ENCODE measurements at places on chromosomes 7 and 10.

DNA sequence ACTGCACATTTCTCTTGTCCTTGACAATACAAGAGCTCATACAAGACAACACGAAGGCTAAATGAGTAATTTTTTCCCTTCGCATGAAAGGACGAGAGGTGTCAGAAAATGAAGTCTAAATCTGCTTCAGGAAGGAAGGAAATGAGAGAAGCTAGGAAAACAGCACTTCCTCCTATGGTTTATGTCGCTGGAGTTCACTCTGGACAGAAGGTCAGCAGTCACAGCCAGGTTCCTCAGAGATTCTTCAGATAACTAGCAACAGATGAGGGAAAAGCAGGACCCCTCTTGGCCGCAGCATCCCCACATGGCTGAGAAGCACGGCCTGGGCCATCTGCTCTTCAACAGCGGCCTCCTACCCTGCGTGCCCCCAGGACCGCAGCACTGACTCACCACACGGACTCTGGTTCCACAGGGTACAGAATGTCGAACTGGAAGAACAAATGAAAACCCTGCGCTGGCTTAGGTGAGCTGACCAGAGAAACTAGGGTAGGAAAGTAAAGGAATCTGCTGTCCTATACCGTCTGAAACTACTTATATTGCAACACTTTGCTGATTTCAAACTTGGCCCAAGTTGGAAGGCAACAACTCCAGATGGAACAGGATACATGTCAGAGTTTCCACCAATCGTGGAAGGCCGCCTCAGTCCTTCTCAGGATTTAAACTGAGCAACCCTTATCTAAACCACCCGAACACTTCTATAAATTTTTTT is 26.3 kb downstream of the DNMBP start:
- no peaks in the 10 kb centered on the region for H3K36me3 ChIP-seq
- peaks cover 5% of the 10 kb centered on the region for H3K4me1 ChIP-seq
- H3K27ac ChIP-seq = no peak overlapping the region
- no peak for DNase-seq
- no peaks in the 10 kb centered on the region for H3K27me3 ChIP-seq

- H3K4me3 ChIP-seq = no peak overlapping the region
- H3K27me3 ChIP-seq = peaks cover 19% of the 10 kb centered on the region
- H3K27ac ChIP-seq = no peak overlapping the region
- no peaks in the 10 kb centered on the region for H3K4me1 ChIP-seq
- H3K36me3 ChIP-seq = no peaks in the 10 kb centered on the region
- DNase-seq = no peak
Measured at GRCh38 chr10:80690434-80690833, 152.7 kb downstream of the SH2D4B start.

- H3K4me3 ChIP-seq = no peak overlapping the region
- H3K36me3 ChIP-seq = no peaks in the 10 kb centered on the region
- no peak overlapping the region for H3K27ac ChIP-seq
- H3K4me1 ChIP-seq = no peaks in the 10 kb centered on the region
- no peak for DNase-seq
Measured at GRCh38 chr7:34751725-34752643, 94.0 kb downstream of the NPSR1 start.

DNA sequence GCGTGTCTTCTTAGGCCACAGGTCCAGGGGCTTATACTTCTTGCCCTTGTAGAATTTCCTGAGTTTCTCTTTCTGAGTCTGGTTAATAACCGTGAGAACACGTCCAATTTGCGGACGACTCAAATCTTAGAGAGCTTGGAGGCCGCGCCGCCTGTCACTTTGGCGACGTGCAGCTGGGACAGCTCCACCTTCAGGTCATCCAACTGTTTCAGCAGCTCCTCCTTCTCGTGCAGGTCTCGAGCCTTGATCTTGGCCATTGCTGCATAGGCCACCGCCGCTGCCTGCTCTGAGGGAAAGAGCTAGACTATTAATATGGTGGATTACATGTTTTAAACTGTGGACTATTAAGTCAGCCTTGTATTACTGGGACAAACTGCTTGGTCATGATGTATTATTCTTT is 26.9 kb downstream of the EVX1 start:
- peaks cover 3% of the 10 kb centered on the region for H3K27me3 ChIP-seq
- no peak overlapping the region for H3K27ac ChIP-seq
- no peak for DNase-seq
- no peaks in the 10 kb centered on the region for H3K4me1 ChIP-seq
- H3K36me3 ChIP-seq = no peaks in the 10 kb centered on the region

GRCh38 chr7:158299607-158300006 is 288.0 kb downstream of the PTPRN2 start:
- no peak overlapping the region for H3K4me3 ChIP-seq
- H3K27me3 ChIP-seq = no peaks in the 10 kb centered on the region
- H3K36me3 ChIP-seq = no peaks in the 10 kb centered on the region
- no peaks in the 10 kb centered on the region for H3K4me1 ChIP-seq
- no peak for DNase-seq

DNA sequence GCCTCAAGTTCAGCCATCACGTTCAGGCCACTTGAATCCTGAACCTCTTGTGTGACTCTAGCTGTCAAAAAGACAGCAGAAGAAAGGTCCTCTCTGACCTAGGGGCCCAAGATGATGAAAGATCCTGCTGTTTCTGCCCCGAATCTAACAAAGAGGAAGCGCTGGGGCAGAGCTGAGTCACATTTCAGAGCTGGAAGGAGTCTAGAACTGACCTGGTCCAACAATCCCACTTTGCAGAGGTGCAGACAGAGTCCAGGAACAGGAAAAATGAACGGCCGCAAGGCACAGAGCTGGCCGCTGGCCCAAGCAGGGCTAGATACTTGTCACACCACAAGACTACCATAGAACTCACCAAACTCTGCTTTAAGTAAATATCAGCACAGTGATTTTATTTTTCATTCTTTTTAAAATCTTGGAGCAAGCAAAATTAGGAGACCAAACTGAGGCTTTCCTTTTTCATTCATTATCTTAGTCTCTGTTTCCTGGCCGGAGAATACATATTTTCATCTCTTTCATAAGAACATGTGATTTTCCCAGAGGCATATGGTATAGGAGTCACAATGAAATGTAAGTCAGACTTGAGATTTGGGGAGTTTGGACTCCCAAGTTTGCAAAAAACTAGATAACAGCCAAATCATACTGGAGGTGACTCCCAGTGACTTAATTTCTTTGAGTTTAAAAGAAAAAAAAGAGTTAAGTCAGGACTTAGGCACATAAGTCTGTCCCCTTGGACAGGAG is 52.8 kb downstream of the CHST15 start:
- peaks cover 28% of the 10 kb centered on the region for H3K4me1 ChIP-seq
- peaks cover 17% of the 10 kb centered on the region for H3K27me3 ChIP-seq
- no peaks in the 10 kb centered on the region for H3K36me3 ChIP-seq
- H3K27ac ChIP-seq = no peak overlapping the region

DNA sequence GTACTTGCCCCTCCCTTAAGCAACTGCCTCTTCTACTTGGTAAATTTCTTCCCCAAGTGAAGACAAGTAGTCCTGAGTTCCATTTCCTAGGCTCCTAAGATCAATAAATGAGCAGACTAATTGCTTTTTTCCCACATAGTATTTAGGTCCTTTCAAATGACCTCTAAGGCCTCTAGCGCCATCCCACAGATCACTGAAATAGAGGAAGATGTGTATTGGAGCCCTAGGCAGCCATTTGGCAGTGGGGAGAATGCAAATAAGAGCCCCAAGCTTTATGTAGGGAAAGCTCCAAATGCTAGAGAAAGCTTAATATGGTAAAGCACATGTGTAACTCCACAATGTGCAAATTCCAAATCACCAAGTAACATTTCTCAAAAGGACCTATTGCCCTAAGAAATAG is 316.5 kb upstream of the PHF14 start:
- DNase-seq = no peak
- H3K36me3 ChIP-seq = no peaks in the 10 kb centered on the region
- peaks cover 2% of the 10 kb centered on the region for H3K27me3 ChIP-seq
- H3K4me3 ChIP-seq = no peak overlapping the region
